Panc1 (cell line): ENCODE measurements at places on chromosomes 7 and 10. TPM values are rescaled to one million over a fixed set of nuclear protein-coding genes. Genes with fewer than 3 reads are reported as not detected.

DNA sequence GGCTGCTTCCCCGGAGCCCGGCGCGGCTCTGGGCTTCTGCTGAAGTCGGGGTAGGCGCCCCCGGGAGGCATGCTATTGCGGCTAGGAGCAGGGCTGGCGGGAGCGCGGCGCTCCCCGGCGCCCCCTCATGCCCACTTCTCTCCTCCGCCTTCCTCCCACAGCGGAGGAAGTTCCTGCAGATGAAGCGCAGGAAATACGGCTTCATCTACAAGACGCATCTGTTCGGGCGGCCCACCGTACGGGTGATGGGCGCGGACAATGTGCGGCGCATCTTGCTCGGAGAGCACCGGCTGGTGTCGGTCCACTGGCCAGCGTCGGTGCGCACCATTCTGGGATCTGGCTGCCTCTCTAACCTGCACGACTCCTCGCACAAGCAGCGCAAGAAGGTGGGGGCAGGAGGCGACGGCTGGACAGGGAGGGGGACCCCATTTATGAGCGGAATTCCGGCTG is 479 bp downstream of the CYP26A1 start:
- H3K27ac ChIP-seq, result no peak overlapping the region
- peaks cover 13% of the 10 kb centered on the region for H3K4me1 ChIP-seq
- DNase-seq, result no peak
- no peaks in the 10 kb centered on the region for H3K36me3 ChIP-seq
- H3K27me3 ChIP-seq, result peaks cover 26% of the 10 kb centered on the region

- H3K27me3 ChIP-seq, result no peaks in the 10 kb centered on the region; the same call in 1 of the 2 replicates
- no peak for DNase-seq
- peaks cover 11% of the 10 kb centered on the region for H3K4me1 ChIP-seq
These were observed 31.0 kb upstream of the TRUB1 start for GRCh38 chr10:114906981-114907380.

GRCh38 chr10:8055420-8056349 is 1.2 kb downstream of the GATA3 start:
- DNase-seq, result no peak
- no peaks in the 10 kb centered on the region for H3K36me3 ChIP-seq
- H3K27ac ChIP-seq, result no peak overlapping the region
- H3K27me3 ChIP-seq, result no peaks in the 10 kb centered on the region

DNA sequence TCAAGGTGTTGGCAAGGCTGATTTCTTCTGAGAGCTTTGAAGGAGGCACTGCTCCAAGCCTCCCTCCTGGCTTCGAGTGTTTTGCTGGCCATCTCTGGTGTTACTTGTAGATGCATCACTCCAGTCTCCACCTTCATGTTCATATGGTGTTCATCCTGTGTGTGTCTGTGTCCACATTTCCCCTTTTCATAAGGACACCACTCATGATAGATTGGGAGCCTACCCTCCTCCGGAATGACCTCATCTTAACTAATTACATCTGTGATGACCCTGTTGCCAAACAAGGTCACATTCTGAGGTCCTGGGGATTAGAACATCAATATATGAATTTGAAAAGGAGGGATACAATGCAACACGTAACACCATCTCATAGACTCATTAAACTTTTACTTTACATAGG is 119.0 kb downstream of the CREB5 start:
- no peak overlapping the region for H3K4me3 ChIP-seq
- no peak for DNase-seq
- H3K27ac ChIP-seq, result no peak overlapping the region
- H3K36me3 ChIP-seq, result no peaks in the 10 kb centered on the region
- peaks cover 5% of the 10 kb centered on the region; the same call in 1 of the 2 replicates for H3K27me3 ChIP-seq

- H3K36me3 ChIP-seq, result peaks cover 5% of the 10 kb centered on the region; the same call in 1 of the 2 replicates
- H3K27me3 ChIP-seq, result no peaks in the 10 kb centered on the region
- no peak overlapping the region for H3K4me3 ChIP-seq
- peaks cover 9% of the 10 kb centered on the region for H3K4me1 ChIP-seq
- DNase-seq, result no peak
These were observed 62.6 kb downstream of the RASGEF1A start for GRCh38 chr10:43204042-43204942.

DNA sequence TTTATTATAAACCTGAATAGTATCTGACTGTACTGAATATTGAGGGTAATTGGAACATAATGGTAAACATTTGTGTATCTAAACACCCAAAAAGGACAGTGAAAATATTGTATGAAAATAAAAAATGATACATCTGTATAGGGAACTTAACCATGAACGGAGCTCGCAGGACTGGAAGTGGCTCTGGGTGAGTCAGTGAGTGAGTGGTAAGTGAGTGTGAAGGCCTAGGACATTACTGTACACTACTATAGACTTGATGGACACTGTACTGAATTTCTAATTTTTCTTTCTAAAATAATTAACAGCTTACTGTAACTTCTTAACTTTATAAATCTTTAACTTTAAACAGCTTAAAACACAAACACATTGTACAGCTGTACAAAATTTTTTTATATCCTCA is 454.5 kb upstream of the FZD8 start:
- H3K27ac ChIP-seq, result no peak overlapping the region
- H3K4me1 ChIP-seq, result no peaks in the 10 kb centered on the region
- no peaks in the 10 kb centered on the region for H3K27me3 ChIP-seq
- no peaks in the 10 kb centered on the region for H3K36me3 ChIP-seq
- DNase-seq, result no peak

DNA sequence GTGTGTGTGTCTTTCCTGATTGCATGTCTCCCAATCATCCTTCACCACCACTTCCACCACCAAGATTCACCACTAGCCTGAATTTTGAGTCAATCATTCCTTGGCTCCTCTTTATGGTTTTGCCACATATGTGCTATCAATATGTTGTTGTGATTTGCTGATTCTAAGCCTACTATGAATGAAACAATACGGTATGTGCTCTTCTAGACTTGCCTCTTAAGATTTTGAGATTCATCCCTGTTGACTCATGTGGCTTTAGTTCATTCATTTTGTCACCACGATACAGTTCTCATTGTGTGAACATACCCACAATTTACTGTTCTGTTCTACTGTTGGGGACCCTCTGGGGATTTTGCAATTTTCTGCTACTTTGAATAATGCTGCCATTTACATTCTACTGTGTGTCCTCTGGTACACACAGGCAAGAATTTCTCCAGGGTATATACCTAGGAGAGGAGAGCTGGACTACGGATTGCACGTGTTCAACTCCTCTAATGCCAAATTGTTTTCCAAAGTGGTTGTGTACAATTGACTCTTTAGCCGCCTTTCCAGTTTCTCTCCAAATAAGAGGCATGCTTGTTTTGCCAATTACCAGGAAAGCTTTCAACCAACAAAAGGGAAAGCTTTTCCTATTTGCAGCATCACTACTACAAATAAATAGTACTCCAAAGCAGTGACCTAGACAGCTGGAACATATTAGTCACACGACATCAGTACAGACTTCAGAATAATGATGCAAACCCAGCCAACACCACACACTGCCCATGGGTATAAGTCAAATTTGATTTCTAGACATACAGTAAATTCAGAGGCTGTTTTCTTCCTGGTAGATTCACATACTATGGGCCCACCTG is 30.0 kb downstream of the SGMS1 start:
- peaks cover 1% of the 10 kb centered on the region; the same call in 1 of the 2 replicates for H3K4me1 ChIP-seq
- H3K36me3 ChIP-seq, result no peaks in the 10 kb centered on the region
- H3K27ac ChIP-seq, result no peak overlapping the region
- no peak overlapping the region for H3K4me3 ChIP-seq
- DNase-seq, result peak; percentile 61
- no peaks in the 10 kb centered on the region for H3K27me3 ChIP-seq

- no peak for DNase-seq
- H3K27me3 ChIP-seq, result no peaks in the 10 kb centered on the region
- H3K27ac ChIP-seq, result no peak overlapping the region
- H3K36me3 ChIP-seq, result peaks cover 4% of the 10 kb centered on the region; the same call in 1 of the 2 replicates
- H3K4me3 ChIP-seq, result no peak overlapping the region
These were observed 50.5 kb downstream of the HECTD2 start for GRCh38 chr10:91460681-91461080.

DNA sequence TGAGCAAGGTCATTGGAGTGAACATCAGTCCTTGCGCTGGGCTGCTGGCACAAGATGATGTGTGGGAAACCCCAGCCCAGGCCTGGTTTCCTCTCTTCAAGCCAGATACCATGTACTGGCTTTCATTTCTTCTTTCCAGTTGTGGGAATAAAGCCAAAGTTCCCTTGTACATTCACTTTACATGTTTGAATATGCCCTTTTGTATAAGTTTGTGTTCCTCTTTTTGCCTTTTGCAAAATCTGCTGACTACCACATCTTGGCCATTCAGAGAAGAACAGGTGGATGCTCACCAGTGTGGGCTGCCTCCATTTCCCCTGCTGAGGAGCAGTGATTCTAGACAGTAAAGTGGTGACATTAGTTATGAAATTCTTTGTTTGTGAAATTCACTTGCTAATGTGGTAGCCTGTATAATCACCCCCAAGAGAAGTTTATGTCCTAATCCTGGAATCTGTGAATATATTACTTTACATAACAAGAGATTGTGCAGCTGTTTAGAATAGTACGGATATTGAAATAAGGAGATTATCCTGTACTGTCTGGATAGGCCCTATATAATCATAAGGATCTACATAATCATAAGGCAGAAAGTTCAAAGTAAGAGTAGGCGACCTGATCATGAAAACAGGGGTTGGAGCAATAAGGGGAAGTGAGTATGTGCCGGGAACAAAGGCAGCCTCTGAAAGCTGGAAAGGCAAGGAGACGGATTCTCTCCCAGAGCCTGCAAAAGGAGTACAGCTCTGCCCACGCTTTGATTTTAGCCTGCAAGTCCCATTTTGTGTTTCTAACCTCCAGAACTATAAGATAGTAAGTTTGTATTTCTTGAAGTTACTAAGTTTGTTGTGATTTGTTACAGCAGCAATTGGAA is 18.8 kb upstream of the AOAH start:
- no peak for DNase-seq
- no peaks in the 10 kb centered on the region for H3K4me1 ChIP-seq
- H3K27me3 ChIP-seq, result no peaks in the 10 kb centered on the region

DNA sequence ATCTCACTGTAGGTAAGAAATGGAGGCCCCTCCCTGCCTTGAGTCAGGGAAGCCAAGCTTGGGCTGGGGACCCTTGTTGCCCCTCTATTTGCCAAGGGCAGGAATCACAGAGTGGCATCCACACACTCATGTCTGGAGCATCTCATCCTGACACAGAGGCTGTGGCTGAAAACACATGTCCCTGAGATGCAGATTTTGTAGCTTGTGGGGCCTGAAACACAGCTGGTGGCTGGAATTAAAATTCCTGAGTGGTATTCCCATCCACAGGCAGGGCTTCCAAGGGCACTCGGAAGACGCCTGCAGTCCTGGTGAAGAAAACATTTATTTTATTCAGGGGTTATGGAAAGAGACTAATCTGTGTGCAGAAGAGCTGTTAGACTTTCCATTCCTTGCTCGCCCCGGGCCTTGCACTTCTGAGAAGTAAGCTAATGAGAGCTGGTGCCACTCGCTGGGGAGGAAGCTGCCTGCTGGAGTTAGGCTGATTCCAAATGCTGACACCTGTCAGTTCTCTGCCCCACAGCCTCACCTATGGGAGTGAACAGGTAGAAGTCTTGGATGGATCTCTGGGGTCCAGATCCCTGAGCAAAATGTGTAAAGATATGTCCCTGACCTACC is 36.0 kb downstream of the C10orf120 start:
- no peaks in the 10 kb centered on the region for H3K36me3 ChIP-seq
- DNase-seq, result no peak
- no peak overlapping the region for H3K4me3 ChIP-seq
- no peak overlapping the region for H3K27ac ChIP-seq

GRCh38 chr10:48804740-48805182 is 120.1 kb downstream of the WDFY4 start:
- no peaks in the 10 kb centered on the region; the same call in 1 of the 2 replicates for H3K27me3 ChIP-seq
- DNase-seq, result no peak
- no peak overlapping the region for H3K27ac ChIP-seq
- no peaks in the 10 kb centered on the region for H3K36me3 ChIP-seq

- H3K36me3 ChIP-seq, result no peaks in the 10 kb centered on the region
- no peaks in the 10 kb centered on the region for H3K27me3 ChIP-seq
- H3K4me1 ChIP-seq, result no peaks in the 10 kb centered on the region
These were observed 4.3 kb downstream of the PHYHIPL start for GRCh38 chr10:59180689-59181270.

- no peaks in the 10 kb centered on the region; the same call in 1 of the 2 replicates for H3K36me3 ChIP-seq
- DNase-seq, result no peak
- peak within 1 kb of the TSS; percentile 79 for H3K4me3 ChIP-seq
- H3K27me3 ChIP-seq, result no peaks in the 10 kb centered on the region
These were observed at the start of gene SCRN1 for GRCh38 chr7:29989257-29989995. TSS of gene SCRN1 (minus strand) at chr7:29989801. CDS start at chr7:29969067, 20,734 bp downstream.

DNA sequence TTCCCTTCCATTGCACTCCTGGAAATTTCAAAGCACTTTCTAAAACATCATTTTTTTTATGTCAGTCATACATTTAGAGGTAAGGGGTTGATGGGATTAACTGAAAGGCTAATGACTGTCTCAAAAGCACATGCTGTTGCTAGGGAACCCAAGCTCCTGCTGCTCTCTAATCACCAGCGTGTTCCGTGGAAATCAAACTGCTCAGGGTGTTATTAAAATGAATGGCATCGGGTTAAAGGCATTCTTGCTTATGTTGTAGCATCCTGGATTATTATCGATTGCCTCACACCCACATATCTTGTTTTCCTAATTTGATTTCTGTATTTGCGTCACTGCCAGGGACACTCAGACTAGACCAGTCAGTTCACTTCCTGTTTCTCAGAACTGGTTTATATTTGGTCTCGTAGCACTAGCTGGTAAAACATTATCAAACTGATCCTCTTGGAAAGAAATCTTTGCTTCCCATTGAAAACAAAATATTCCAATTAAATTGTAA is 216.5 kb upstream of the MKLN1 start:
- H3K27me3 ChIP-seq, result no peaks in the 10 kb centered on the region
- no peaks in the 10 kb centered on the region for H3K36me3 ChIP-seq
- H3K27ac ChIP-seq, result peak overlapping the region; percentile 74
- peaks cover 24% of the 10 kb centered on the region for H3K4me1 ChIP-seq

The ZNF3 gene
- total RNA-seq, result 32.9 TPM

The ARHGEF35 gene
- 12.0 TPM for total RNA-seq

The RASSF4 gene
- total RNA-seq, result 13.9 TPM

The TMEM254 gene
- 28.8 TPM for total RNA-seq

The FXYD4 gene
- total RNA-seq, result not detected

The NKX1-2 gene
- total RNA-seq, result 0.15 TPM

The ANLN gene
- 238 TPM for total RNA-seq

The ABCB4 gene
- 0.18 TPM for total RNA-seq

The NEUROG3 gene
- total RNA-seq, result not detected

The SPAG6 gene
- total RNA-seq, result not detected

The EEPD1 gene
- total RNA-seq, result 48.0 TPM
